ENCODE measurements at places on chromosomes 5 and 9. TPM values are rescaled to one million over a fixed set of nuclear protein-coding genes. Genes with fewer than 3 reads are reported as not detected.

Gene PCDH12
- total RNA-seq = 3.2 TPM

Gene DEPDC1B
- 0.74 TPM for total RNA-seq

Gene ADAMTS13
- total RNA-seq = 2.0 TPM

Gene NREP
- 6.1 TPM for total RNA-seq

Gene CCNG1
- total RNA-seq = 53.0 TPM

Gene OR2S2
- total RNA-seq = not detected

Gene PRRX2
- 43.7 TPM for total RNA-seq

Gene PDE6A
- 0.25 TPM for total RNA-seq

Gene FBXL7
- total RNA-seq = 21.1 TPM
